Activated T-cell treated with anti-CD3 and anti-CD28 coated beads, Interleukin-2, amount 50 U/mL, for 72 hours (primary cell): ENCODE measurements at places on chromosomes 13 and 19. TPM values are rescaled to one million over a fixed set of nuclear protein-coding genes. Genes with fewer than 3 reads are reported as not detected.

CPB2 gene
- total RNA-seq = not detected

ZNF253 gene
- 30.8 TPM for total RNA-seq

LIM2 gene
- 1.0 TPM for total RNA-seq

ZNF446 gene
- 8.5 TPM for total RNA-seq

TYROBP gene
- 1.3 TPM for total RNA-seq

STK11 gene
- total RNA-seq = 81.5 TPM

LRRC63 gene
- 2.5 TPM for total RNA-seq

MUC16 gene
- 0.05 TPM for total RNA-seq

PRR20E gene
- not detected for total RNA-seq

APC2 gene
- 0.02 TPM for total RNA-seq

F7 gene
- total RNA-seq = not detected

FGF21 gene
- not detected for total RNA-seq

ZSCAN1 gene
- not detected for total RNA-seq

GRCh38 chr19:41299755-41300089 lies 10.2 kb upstream of the CCDC97 start:
- peaks cover 98% of the 10 kb centered on the region for H3K4me1 ChIP-seq
- peak; percentile 37 for DNase-seq
- H3K4me3 ChIP-seq = no peak overlapping the region
- peaks cover 36% of the 10 kb centered on the region for H3K36me3 ChIP-seq
- H3K27me3 ChIP-seq = no peaks in the 10 kb centered on the region

DNA sequence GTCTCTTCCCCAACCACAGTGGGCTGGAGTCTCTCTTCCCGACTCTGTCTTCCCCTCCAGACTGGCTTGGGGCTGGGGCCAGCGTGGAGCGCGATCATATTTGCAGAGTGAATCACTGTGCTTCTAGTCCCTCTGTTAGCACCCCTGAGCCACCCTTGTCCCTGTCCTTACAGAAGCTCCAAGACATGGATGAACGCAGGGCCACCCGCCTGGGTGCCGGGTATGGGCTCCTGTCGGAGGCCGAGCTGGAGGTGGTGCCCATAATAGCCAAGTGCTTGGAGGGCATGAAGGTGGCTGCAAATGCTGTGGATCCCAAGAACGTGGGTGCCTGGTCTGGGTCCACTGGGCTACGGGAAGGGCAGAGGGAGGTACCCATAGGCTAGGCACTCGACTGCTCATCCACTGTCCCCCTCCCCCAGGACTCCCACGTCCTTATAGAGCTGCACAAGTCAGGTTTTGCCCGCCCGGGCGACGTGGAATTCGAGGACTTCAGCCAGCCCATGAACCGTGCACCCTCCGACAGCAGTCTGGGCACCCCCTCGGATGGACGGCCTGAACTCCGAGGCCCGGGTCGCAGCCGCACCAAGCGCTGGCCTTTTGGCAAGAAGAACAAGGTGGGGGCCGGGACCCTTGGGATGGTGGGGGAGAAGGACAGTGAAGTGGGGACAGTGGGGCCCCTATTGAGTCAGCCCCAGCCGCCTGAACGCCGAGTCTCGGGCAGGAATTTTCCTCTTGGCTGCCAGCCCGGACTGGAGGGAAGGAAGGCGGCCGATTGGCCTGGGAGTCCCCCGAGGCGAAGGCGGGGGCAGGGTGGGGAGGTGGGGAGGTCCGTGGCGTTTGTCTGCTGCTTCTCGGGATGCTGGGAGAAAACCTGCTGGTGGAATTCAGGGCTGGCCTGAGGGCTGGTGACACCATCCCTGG lies 5.2 kb downstream of the TRIP10 start:
- H3K27ac ChIP-seq = no peak overlapping the region
- peaks cover 11% of the 10 kb centered on the region for H3K4me1 ChIP-seq
- no peak overlapping the region for H3K4me3 ChIP-seq
- peaks cover 10% of the 10 kb centered on the region for H3K36me3 ChIP-seq
- no peak for DNase-seq

- H3K27ac ChIP-seq = no peak overlapping the region
- peaks cover 5% of the 10 kb centered on the region for H3K4me1 ChIP-seq
- no peak overlapping the region for H3K4me3 ChIP-seq
These were observed 628 bp downstream of the BEST2 start for GRCh38 chr19:12752056-12752781.

- no peaks in the 10 kb centered on the region for H3K27me3 ChIP-seq
- H3K4me1 ChIP-seq = no peaks in the 10 kb centered on the region
- H3K27ac ChIP-seq = no peak overlapping the region
- peaks cover 2% of the 10 kb centered on the region for H3K36me3 ChIP-seq
- no peak for DNase-seq
- no peak overlapping the region for H3K4me3 ChIP-seq
These were observed 127.5 kb downstream of the B3GLCT start for GRCh38 chr13:31327182-31327860.

- H3K27ac ChIP-seq = no peak overlapping the region
- DNase-seq = peak; percentile 6
- H3K4me3 ChIP-seq = no peak overlapping the region
- H3K4me1 ChIP-seq = peaks cover 32% of the 10 kb centered on the region
- H3K36me3 ChIP-seq = no peaks in the 10 kb centered on the region
- H3K27me3 ChIP-seq = no peaks in the 10 kb centered on the region
These were observed 79.1 kb downstream of the ATP11A start for GRCh38 chr13:112768795-112769481.

GRCh38 chr13:30049692-30050091 lies 199.3 kb upstream of the UBL3 start:
- no peaks in the 10 kb centered on the region for H3K27me3 ChIP-seq
- H3K4me1 ChIP-seq = peaks cover 30% of the 10 kb centered on the region
- H3K27ac ChIP-seq = no peak overlapping the region
- no peaks in the 10 kb centered on the region for H3K36me3 ChIP-seq
- peak; percentile 15 for DNase-seq

DNA sequence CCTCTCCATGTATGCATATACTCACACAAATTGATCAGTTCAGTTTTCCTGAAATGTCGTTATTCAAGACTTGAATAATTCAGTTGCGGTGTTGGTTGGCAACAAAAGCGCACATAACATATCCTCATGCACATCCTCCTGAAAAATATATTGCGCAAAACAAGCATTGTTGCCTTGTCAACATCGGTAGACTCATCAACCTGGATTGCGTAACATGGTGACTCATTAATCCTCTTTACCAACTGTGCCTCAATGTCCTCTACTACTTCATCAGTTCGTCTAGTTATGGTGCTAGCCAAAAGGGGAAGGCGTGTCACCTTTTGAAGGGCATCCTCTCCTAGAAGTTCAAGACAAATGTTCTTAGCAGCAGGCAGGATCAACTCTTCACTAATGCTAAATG lies 357.7 kb downstream of the LMO7 start:
- peaks cover 7% of the 10 kb centered on the region for H3K4me1 ChIP-seq
- no peaks in the 10 kb centered on the region for H3K27me3 ChIP-seq
- no peak overlapping the region for H3K4me3 ChIP-seq
- H3K27ac ChIP-seq = no peak overlapping the region
- no peak for DNase-seq

GRCh38 chr19:39655613-39656012 lies at the start of gene LGALS16:
TSS of gene LGALS16 (plus strand) at chr19:39655913. CDS start at chr19:39655962, 49 bp downstream.
- no peaks in the 10 kb centered on the region for H3K4me1 ChIP-seq
- DNase-seq = no peak
- H3K27ac ChIP-seq = no peak within 1 kb of the TSS
- H3K27me3 ChIP-seq = peaks cover 55% of the 10 kb centered on the region

DNA sequence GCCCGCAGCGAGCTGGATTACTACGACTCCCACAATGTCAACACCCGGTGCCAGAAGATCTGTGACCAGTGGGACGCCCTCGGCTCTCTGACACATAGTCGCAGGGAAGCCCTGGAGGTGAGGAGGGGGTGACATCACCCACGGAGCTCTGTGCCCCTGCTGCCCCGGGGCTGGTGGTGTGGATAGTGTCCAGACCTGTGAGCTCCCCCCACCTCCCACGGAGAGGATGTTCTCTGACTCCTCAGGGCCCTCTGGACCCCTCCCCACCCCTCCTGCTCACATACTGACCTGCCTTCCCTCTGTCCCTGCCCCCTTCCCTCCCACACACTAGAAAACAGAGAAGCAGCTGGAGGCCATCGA lies 20.7 kb downstream of the CAPN12 start:
- H3K36me3 ChIP-seq = no peaks in the 10 kb centered on the region
- no peak for DNase-seq
- H3K4me1 ChIP-seq = peaks cover 10% of the 10 kb centered on the region
- H3K27ac ChIP-seq = no peak overlapping the region

GRCh38 chr19:18433015-18433691 lies 4.8 kb downstream of the ISYNA1 start:
- H3K27ac ChIP-seq = no peak overlapping the region
- H3K4me1 ChIP-seq = peaks cover 18% of the 10 kb centered on the region
- peak overlapping the region; percentile 77 for H3K4me3 ChIP-seq
- DNase-seq = no peak
- H3K27me3 ChIP-seq = no peaks in the 10 kb centered on the region

DNA sequence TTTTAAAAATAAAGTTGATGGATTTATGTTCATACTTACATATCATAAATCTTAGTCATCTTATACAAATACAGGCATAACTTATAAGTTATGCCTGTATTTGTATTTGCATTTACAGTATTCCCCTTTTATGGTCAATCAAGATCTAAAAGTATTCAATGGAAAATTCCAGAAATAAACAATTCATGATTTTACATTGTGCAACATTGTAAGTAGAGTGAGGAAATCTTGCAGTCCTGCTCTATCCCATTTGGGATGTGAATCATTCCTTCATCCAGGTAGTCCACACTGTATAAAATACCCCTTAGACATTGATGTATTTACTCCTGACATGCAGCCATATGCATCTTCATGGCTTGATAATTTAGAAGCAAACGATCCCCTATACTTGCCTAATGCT lies 795.3 kb downstream of the SLITRK1 start:
- H3K27me3 ChIP-seq = no peaks in the 10 kb centered on the region
- no peak overlapping the region for H3K4me3 ChIP-seq

GRCh38 chr13:44155422-44156293 lies 218.0 kb upstream of the SERP2 start:
- H3K36me3 ChIP-seq = no peaks in the 10 kb centered on the region
- no peaks in the 10 kb centered on the region for H3K27me3 ChIP-seq
- no peak overlapping the region for H3K27ac ChIP-seq
- DNase-seq = no peak

DNA sequence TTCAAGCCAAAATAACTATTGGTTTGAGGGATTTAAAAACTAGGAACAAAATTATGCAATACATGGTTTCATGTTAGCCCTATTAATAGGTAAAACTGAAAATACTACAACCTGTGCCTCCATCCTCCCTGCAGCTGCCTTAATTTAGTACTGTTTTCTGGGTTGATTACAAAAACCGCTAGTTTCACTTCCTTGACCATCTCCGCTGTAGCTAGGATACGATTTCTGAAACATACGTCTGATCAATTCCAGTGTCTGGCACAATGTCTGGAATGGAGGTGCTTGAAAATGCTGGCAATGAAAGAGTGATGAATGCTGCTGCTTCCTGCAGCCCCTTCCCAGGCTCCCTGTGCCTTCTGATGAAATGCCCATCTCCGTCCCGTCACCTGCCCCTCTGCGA lies 273.5 kb downstream of the SHISA2 start:
- no peak for DNase-seq
- peaks cover 5% of the 10 kb centered on the region for H3K4me1 ChIP-seq
- H3K27me3 ChIP-seq = no peaks in the 10 kb centered on the region
- H3K4me3 ChIP-seq = no peak overlapping the region

GRCh38 chr19:51784922-51785690 lies 9.9 kb upstream of the FPR3 start:
- peaks cover 28% of the 10 kb centered on the region for H3K27me3 ChIP-seq
- no peaks in the 10 kb centered on the region for H3K4me1 ChIP-seq

DNA sequence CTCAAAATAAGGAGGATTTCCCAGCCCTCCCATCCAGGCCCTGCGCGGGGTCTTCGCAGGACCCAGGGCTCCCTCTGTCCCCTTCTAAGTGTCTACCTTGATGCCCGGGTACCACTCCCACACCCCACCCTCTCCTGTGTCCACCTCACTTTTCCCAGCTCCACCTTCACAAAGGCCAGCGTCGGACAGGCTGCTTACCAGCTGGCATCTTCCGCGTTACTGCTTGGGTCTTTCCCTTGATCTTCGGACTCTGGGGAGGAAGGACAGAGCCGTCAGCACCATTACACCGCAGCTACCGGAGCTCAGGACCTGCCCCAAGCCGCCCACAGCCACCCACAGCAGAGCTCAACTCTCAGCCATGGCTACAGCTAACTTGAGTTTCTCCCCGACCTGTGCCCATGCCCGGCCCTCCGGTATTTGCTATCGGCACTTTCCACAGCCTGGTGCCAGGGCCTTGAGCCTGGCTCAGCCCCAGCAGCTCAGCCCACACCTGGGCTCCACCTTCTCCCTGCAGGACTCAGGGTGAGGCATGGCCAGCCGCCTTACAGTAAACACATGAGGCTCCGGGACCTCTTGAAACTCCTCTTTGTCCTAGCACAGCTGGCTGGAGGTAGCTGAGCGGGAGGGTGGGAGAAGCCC lies 3.8 kb downstream of the C13orf46 start:
- DNase-seq = no peak
- no peak overlapping the region for H3K27ac ChIP-seq
- no peaks in the 10 kb centered on the region for H3K27me3 ChIP-seq
- H3K4me1 ChIP-seq = no peaks in the 10 kb centered on the region
- H3K36me3 ChIP-seq = no peaks in the 10 kb centered on the region
- no peak overlapping the region for H3K4me3 ChIP-seq

DNA sequence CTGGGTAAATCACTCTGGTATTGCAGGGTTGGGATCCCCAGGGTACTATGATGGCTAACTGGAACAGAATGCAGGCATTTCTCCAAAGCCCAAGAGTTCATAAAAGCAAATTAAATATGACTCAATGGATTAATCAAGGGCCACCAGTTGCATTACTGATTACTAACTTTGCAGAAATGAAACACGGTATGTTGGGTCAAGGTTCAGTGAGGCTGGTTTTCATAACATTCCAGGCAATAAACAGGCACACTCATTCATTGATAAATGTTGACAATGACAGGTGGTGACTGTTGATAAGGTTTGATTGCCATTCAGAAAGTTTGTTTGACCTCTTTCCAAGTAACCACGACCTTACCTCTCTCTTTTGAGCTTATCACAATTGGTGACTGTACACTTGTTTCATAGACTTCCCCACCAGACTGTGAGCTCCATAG lies 506 bp upstream of the AP1M1 start:
- no peaks in the 10 kb centered on the region for H3K27me3 ChIP-seq
- peaks cover 45% of the 10 kb centered on the region for H3K4me1 ChIP-seq
- peak overlapping the region; percentile 94 for H3K27ac ChIP-seq
- peak overlapping the region; percentile 82 for H3K4me3 ChIP-seq

DNA sequence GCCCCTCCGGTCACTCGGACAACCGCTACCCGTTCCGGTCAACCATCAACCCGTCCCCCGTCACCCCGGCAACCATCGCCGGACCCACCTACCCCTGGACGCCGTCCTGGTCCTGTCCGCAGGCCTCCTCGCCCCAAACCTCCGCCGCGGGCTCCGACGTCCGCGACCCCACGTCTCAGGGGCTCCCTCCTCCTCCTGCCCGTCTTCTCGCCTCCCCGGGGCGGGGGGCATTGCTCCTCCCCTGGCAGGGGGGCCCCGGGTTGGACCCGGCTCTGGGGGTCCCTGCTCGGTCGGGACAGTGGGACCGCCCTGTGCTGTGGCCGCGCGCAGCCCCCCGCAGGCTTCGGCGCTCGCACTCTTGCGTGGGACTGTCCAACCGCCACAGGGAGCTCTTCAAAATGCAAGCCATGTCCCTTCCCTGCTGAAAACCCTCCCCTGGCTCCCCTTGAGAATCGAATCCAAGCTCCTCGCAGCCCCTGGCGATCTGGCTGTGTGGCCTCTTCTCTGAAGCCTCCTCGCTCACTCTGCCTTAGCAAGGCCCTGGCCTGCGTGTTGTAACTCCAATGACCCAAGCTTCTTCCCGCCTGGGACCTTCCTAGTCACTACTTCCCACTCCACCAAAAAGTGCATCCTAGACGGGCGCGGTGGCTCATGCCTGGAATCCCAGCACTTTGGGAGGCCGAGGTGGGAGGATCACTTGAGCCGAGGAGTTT lies 8.4 kb downstream of the EPHX3 start:
- H3K4me3 ChIP-seq = peak overlapping the region; percentile 62
- peaks cover 35% of the 10 kb centered on the region for H3K27me3 ChIP-seq
- H3K36me3 ChIP-seq = no peaks in the 10 kb centered on the region
- H3K4me1 ChIP-seq = peaks cover 19% of the 10 kb centered on the region
- peak overlapping the region; percentile 31 for H3K27ac ChIP-seq
- DNase-seq = no peak
